Inflammatory macrophage (primary cell): ENCODE measurements at places on chromosomes 11 and 22.

GRCh38 chr11:122671400-122671891 is 15.9 kb downstream of the UBASH3B start:
- DNase-seq = no peak

DNA sequence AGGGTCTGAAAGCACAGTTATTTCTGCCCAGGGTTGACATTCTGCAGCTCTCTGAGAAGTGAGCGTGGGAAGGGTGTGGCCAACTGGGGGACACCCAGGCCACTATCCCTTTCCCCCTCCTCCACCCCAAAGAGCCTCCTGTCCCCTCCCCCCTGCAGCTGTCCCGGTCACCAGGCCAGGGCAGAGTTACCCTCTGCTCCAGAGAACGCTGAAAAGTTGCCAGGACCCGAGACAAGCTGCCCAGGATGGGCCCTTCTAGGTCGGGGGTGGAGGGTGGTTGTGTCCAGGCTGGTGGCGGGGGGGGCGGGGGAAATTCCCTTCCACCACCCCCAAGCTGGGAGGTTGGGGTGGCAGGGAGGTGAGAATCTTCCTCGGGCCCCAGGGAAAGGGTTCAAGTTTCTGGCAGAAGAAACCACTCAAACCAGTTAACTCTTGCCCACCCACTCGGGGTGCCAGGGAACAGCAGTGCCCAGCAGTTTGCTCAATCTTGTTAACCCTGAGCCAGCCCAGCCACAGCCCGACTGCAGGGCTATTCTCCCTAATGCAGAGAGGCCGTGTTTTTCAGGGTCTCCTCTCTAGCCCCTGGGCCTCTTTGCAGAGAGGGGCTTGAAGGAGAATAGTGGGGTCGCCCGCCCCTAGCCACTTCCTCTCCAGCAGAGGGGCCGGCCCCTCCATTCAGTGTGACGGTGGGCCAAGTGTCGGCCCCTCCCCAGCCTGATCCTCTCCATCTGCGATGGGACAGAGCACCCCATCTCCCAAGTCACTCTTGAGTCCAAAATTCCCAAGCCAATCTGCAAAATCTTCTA is 697 bp downstream of the LGALS1 start:
- DNase-seq = peak; percentile 27

DNA sequence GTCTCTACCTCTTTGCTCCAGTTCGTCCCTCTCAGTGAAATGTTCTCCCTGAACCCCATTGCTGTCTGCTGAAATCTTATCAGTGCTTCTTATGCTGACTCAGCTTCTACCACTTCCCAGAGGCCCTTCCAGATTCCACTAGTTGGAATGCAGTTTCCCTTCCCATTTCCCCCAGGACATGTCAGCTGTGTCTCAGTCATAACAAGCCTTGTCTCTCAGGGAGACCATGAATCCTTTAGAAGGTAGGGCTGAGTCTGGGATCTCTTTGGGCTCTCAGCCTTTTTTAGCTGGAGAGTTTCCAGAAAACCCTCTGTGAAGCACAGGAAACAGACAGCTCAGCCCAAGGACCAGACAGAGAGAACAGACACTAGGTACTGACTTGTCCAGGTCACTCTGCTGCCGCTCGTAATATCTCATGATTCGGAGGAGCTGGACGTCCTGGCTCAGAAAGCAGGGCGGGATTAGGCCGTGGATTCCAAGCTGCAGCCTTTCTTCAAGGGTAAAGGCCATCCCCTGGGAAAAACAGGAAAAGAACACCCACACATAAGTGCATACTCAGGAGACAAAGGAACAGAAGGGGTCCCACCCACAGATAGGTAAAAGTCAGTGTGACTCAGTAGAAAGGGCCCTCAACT is 113.0 kb downstream of the ME3 start:
- no peak for DNase-seq

- no peak for DNase-seq
Observed at GRCh38 chr11:47156333-47156732, 20.3 kb downstream of the ARFGAP2 start.

DNA sequence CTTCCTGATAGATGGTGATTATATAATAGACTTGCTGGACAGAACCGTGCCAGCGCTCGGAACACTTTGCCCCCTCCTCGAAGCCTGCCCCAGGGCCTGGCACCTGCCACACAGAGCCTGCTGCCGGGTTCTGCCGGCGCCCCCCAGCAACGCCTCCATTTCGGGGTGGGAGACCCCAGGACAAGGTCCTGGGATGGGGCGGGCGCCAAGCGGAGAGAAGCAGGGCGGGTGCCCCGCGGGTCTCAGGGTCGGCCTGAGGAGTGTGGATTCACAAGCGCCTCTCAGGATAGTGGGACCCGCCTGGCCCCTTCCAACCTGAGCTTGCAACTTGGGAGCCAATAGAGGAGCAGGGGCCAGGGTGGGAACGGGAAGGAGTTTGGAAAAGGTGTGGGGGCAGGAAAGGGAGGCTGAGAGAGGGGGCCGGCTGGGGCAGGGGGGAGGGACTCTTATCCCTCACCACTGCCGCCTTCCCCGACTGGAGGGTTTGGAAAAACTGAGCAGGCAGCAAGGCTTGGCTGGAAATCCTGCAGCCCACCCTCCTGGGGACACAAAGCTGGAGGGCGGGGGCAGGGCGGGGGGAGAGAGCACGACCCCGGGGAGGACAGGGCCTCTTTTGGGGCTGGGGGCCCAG is 3.3 kb upstream of the BCL9L start:
- peak; percentile 21 for DNase-seq

GRCh38 chr11:134350381-134350780 is 18.6 kb downstream of the GLB1L2 start:
- no peak for DNase-seq

- DNase-seq = peak; percentile 83
Observed at GRCh38 chr11:64971421-64972233, at the start of gene MAJIN. Gene MAJIN (minus strand): TSS chr11:64972108. CDS start chr11:64959405, 12,703 bp downstream.

DNA sequence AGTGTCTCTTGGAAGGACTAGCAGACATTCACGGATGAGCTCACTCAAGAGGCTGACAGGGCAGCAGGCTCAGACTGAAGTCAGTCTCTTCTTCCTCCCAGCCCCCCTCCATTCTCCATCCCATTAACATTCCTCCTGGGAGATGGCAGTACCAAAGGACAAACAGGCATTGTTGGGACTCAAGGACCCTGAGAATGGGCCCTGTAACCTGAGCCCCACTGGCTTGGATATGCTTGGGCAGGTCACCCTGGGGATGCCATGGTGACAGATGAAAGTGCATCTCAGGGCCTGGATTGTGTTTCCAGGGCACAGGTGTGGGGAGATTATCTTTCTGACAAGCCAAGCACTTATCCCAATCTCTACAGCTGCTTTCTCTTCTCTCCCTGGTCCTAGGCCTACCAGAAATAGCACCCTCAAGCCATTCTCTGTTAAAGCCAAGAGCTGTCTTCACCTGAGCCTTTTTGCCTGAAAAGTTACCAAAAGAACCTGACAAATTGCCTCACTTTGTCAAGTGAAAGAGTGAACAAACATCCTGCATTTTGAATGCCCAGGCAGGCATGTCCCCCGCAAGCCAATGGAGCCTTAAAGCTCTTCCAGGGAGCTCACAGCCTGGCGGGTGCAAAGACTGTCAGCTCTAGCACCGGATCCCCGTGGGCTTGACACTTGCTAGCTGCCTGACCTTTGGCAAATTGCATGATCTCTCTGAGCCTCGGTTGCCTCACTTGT is 366.0 kb upstream of the NARS2 start:
- no peak for DNase-seq

DNA sequence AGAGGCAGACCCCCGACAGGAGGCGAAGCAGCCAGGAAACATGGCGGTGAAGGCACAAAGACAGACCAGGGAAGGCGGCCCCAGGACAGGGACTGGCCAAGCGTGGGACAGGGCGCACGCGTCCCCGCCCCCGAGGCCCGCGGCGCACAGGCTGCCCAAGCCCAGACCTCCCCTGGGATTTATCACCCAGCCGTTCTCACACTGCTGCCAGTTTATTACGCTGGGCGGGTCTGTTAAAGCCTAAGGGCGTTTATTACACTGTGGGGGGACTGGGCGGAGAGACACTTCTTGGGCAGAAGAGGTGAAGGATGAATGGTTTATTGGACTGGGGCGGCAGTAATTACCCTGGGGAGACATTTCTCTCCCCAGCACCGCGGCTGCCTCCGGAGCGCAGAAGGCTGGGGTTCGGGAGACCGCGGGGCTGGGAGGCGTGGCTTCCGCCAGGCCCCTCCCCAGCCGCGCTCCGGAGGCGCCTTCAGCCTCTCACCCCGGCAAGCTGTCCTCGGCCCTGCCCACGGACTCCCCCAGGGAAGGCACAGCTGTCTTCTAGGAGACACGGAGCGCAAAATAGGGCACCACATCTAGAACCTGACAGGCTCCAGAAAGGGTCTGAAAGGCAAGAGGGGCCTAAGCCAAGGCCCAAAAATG is 47.1 kb downstream of the SLC22A12 start:
- no peak for DNase-seq

- no peak for DNase-seq
Observed at GRCh38 chr11:19555266-19555665, 157.4 kb upstream of the NAV2 start.

DNA sequence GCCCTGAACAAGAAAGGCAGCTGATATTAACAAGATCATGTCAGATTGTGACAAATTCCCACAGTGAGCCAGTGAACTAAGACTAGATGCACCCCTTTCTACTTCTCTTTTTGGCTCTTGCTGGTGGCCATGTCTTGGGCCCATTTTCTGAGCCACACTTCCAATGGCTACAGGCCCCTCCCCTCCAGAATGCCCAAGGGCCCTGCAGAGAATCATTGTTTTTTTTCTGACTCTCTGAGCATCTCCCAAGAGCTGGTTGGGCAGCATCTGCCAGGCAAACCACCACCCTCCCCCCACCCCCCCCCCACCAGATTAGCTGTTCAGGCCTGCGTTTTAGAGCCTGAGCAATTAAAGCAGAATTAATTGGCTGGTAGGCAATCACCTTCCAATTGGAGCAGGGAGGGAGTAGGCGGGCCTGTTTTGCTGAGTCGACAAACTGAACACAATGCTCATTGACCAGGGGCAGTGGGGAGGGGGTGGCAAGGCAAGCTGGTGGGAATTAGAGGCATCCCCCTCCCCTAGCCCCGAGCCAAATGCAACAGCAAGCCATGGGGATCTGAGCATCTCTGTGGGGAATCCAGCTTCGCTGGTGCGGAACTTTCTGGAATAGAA is 541.4 kb downstream of the MN1 start:
- no peak for DNase-seq

DNA sequence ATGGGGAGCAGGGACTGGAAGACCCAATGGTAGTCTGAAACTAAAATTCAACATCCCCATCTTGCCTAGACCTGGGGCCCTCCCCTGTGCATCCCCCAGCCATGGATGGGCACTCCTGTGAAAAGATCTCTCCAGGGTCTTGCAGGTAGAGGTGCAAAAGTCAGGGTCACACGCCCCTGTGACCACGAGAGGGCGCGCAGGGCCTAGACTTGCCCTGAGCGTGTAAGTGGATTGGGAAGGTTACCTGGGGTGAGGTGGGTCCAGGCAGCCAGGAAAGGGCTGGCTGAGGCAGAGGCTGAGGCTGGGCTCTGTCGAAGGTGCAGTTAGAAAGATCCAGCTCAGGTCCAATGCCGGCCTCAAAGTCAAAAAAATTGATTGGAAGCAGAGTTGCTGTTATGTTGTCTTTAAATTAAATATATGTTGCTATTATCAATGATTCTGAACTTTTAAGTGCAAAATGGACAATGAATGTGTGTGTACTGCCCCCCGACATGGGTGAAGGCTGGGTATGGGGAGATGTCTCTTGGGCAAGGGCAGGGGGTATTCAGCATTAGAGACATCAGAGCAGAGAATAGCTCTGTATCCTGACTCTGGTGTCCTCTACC is 4.8 kb upstream of the POU2F3 start:
- peak; percentile 29 for DNase-seq

DNA sequence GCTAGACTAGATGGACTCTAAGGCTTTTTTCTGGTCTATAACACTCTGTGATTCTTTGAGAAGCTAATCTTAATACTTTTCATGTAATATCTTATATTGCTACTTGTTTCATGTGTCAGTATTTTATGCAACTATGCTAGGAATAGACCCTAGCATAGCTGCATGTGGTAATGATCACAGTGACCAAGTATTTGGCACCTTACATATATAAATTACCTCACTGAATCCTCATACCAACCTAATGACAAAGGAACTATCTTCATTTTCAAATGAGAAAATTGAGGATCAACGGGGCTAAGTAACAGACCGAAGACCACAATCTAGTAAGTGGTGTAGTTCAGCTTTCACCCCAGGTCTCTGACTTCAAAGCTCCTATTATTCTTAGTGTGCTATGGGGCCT is 327.3 kb upstream of the PITPNB start:
- DNase-seq = no peak

GRCh38 chr11:21625982-21626381 is 566.9 kb upstream of the ANO5 start:
- peak; percentile 89 for DNase-seq

DNA sequence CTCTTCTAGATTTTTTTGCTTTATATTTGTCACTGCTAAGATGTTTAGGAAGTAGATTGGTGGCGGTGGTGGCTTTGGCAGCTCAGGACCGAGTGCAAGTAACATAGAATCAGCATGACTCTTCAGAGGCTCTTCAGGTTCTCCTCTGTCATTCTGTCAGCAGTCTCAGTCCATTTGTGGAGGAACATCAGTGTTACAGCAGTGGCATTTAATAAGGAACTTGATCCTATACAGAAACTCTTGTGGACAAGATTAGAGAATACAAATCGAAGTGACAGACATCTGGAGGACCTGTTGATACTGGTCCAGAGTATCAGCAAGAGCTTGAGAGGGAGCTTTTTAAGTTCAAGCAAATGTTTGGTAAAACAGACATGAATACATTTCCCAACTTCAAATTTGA is 82.2 kb upstream of the GNAZ start:
- no peak for DNase-seq
